Activated CD4-positive, alpha-beta memory T cell treated with anti-CD3 and anti-CD28 coated beads for 36 hours (primary cell): ENCODE measurements at places on chromosomes 7 and 10.
A peak's percentile ranks its signal among the peaks of the same experiment; 100 is the strongest.

- DNase-seq = no peak
- no peak overlapping the region for H3K4me3 ChIP-seq
- H3K4me1 ChIP-seq = no peaks in the 10 kb centered on the region
- H3K27ac ChIP-seq = no peak overlapping the region
- no peaks in the 10 kb centered on the region for H3K27me3 ChIP-seq
Observed at GRCh38 chr7:156307193-156307592, 333.4 kb upstream of the RNF32 start.

- H3K4me1 ChIP-seq = peaks cover 25% of the 10 kb centered on the region
- no peaks in the 10 kb centered on the region for H3K27me3 ChIP-seq
- peak overlapping the region; percentile 91 for H3K27ac ChIP-seq
- H3K36me3 ChIP-seq = peaks cover 1% of the 10 kb centered on the region
- peak; percentile 91 for DNase-seq
Observed at GRCh38 chr7:2863461-2864066, 19.5 kb upstream of the GNA12 start.

DNA sequence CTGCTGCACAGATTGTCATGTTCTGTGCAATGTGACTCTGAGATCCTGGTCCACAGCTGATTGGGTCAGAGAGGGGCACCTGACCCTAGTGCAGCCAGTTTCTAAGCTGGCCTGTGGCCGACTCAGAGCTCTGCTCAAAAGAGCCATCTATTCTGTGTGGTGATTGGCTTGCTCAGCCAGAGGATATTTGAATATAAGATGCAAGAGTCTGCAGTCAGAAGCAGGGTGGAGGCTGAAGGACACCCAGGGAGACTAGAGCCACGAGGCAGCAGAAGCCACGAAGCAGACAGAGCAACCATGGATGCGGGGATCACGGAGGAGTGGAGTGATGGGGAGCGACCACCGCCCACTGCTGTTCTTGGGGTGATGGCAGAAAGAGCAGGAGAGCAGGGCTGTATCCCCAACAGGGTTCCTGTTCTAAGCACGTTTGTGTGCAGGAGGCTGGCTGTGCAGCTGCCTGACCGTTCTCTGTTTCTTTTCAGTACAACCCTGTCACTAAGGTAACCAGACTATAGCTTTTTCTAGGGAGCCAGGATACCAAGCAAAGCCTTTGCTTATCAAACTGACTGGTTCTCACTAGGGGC lies 19.5 kb upstream of the RHEB start:
- H3K4me3 ChIP-seq = no peak overlapping the region

DNA sequence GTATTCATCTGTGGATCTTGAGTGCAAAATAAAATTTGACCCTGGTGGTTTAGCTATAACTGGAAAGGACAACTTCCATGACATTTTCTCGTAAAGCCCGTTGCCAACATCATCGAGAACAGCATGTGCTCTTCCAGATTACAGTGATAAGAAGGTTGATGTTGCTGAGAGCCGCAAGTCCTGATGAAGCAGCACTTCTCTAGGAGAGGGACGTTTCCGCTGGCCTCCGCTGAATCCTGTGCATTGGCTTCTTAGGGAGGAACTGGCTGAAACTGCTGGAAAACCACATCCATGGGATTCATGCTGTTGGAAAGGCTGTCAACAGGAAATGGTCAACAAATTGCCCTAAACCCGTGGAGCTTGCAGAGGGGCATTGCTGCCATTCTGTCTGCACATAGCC lies 21.4 kb upstream of the ABCB5 start:
- H3K27ac ChIP-seq = no peak overlapping the region
- H3K36me3 ChIP-seq = no peaks in the 10 kb centered on the region

GRCh38 chr10:2731940-2732339 lies 335.4 kb upstream of the PFKP start:
- peaks cover 3% of the 10 kb centered on the region for H3K27me3 ChIP-seq
- H3K4me1 ChIP-seq = no peaks in the 10 kb centered on the region
- no peak overlapping the region for H3K27ac ChIP-seq
- H3K4me3 ChIP-seq = no peak overlapping the region
- H3K36me3 ChIP-seq = no peaks in the 10 kb centered on the region

- H3K4me1 ChIP-seq = peaks cover 44% of the 10 kb centered on the region
- H3K4me3 ChIP-seq = no peak overlapping the region
- H3K36me3 ChIP-seq = no peaks in the 10 kb centered on the region
Observed at GRCh38 chr10:119250641-119251314, 43.4 kb downstream of the GRK5 start.
